Kasumi-1 (cell line): ENCODE measurements at places on chromosomes 2 and 18.
A peak's percentile ranks its signal among the peaks of the same experiment; 100 is the strongest.

DNA sequence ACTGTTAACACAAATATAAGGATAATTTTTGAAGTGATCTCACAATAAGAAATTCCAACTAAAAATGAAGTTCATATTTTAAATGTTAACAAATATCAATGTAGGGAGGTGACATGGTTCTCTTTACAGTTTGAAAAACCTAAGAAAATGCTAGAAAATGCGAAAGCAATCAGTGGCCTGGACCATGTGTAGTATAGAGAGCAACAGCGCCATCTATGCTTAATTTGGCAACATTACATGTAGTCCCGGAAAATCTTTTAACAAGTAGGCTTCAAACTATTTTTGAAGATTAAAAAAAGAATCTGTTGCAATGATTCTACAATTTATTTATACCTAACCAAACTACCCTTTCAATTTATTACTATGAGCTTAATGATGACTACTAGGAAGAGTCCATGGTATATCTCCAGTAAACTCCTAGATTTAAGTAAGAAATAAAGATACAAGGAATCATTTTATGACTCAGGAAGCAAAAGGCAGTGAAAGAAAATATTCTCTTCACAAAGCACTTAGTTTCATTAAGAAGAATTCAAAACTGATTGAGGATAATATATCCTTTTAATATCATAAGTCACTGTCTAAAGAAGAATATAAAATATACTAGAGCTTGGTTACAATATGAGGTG lies 33.3 kb downstream of the NDUFA10 start:
- peak; percentile 45 for DNase-seq

- DNase-seq: no peak
Measured at GRCh38 chr2:187336332-187336731, 111.7 kb downstream of the CALCRL start.

DNA sequence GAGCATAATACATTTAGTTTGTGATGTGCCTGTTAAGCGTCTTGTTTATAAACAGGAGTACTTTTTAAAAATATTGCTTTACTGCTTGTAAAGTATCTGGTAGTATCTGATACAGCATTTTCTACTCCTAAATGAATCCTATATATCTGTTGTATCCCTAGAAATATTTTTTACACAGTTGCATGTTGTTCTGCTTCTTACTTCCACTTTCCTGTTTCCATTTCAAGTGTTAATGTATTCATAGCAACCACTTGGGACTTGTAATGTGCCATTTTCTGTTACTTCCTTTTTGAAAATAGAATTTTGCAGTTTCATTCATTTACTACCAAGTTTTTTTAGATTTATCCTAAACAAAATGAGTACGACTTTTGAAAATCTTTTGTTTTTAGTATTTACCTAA lies 24.9 kb downstream of the CCNT2 start:
- DNase-seq: peak; percentile 87

GRCh38 chr2:9336576-9337314 lies 86.6 kb downstream of the ITGB1BP1 start:
- no peak for DNase-seq

- DNase-seq: no peak
Measured at GRCh38 chr18:5620289-5620688, 76.5 kb upstream of the EPB41L3 start.
